SJSA1 (cell line): ENCODE measurements at places on chromosomes 4 and X.

GRCh38 chr4:86825511-86825910 is 23.7 kb downstream of the SLC10A6 start:
- H3K36me3 ChIP-seq = no peaks in the 10 kb centered on the region
- H3K4me1 ChIP-seq = peaks cover 26% of the 10 kb centered on the region
- H3K27me3 ChIP-seq = no peaks in the 10 kb centered on the region
- no peak overlapping the region for H3K4me3 ChIP-seq
- DNase-seq = peak; percentile 55

DNA sequence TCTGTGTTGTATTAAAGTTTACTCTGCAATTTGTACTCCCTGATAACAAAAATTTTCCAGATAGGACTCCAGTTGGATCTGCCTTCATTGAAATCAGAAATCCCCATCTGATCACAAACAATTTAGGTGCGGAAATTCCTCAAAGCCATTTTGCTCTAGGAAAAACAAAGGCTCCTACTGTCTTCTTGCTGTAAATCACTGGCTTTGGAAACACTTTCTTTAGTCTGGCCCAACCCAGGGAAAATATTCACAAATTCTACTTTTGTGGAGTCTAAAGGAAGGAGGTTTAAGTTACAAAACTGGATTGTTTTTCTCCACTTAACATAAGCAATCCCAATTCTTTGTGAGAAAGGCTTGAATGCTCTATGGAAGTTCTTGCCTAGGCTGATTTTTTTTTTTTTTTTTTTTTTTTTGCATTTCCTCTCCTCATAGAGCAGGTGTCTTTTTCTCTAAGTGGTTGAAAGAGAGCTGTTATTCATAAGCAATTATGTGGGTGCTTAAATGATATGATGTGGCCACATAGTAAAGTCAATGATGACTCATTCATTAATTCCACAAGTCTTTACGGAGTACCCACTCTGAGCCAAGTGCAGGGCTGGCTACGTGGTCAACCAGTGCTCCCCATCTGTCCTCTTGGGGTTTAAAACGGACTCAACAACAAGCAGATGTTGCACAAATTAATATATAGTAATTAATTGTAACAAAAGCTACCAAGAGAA is 261.4 kb downstream of the LDB2 start:
- no peak for DNase-seq
- no peaks in the 10 kb centered on the region for H3K27me3 ChIP-seq
- H3K27ac ChIP-seq = no peak overlapping the region

GRCh38 chrX:70046978-70047377 is 2.8 kb downstream of the AWAT2 start:
- DNase-seq = no peak
- no peak overlapping the region for H3K27ac ChIP-seq
- no peaks in the 10 kb centered on the region for H3K4me1 ChIP-seq

DNA sequence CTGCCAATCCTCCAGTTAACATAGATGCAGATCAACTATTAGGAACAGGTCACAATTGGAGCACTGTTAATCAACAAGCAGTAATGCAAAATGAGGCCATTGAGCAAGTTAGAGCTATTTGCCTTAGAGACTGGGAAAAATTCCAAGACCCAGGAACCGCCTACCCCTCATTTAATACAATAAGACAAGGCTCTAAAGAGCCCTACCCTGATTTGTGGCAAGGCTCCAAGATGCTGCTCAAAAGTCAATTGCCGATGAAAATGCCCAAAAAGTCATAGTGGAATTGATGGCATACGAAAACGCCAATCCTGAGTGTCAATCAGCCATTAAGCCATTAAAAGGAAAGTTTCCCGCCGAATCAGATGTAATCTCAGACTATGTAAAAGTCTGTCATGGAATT is 20.5 kb upstream of the TRIM61 start:
- no peaks in the 10 kb centered on the region for H3K27me3 ChIP-seq
- no peaks in the 10 kb centered on the region for H3K4me1 ChIP-seq
- no peak overlapping the region for H3K27ac ChIP-seq

GRCh38 chrX:6930307-6930849 is 217.1 kb upstream of the STS start:
- no peak overlapping the region for H3K27ac ChIP-seq
- H3K4me3 ChIP-seq = no peak overlapping the region
- H3K4me1 ChIP-seq = no peaks in the 10 kb centered on the region
- H3K27me3 ChIP-seq = no peaks in the 10 kb centered on the region

GRCh38 chrX:24839331-24839730 is 145.6 kb downstream of the POLA1 start:
- H3K4me1 ChIP-seq = no peaks in the 10 kb centered on the region
- H3K27me3 ChIP-seq = no peaks in the 10 kb centered on the region
- H3K4me3 ChIP-seq = no peak overlapping the region
- H3K27ac ChIP-seq = no peak overlapping the region
- no peak for DNase-seq

DNA sequence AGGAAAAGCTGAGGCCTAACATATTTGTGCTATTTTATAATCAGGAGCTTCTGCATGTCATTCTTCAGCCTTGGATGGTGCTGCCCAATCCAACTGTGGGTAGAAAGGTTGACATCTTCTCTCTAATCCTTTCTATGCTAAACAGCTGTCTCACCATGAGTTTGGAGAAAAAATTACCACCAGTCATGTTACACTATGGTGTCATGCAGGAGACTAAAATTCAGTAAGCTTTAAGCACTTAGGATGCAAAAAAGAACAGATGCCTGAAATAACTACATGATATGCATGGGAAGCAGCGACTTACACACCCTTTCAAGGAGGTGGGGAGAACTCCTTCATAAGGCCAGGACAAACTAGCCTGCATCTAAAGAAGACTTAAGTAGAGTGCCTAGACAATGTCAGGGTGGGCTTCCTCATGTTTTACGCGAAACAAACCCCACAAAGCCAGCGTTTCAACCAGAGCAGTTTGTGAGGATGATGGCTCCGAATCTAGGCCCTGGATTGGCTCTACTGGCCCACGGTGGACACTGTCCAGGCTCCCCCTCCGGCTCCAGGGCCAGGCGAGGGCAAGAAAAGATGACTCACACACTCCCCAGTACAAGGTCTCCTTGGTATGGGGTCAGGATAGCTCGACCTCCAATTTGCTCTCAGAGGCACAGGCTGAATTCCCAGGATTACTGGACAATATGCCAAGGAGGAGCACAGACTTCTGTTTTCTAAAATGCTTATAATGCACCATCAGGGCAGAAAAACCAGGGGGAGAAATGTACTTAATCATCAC is 45.1 kb downstream of the STX18 start:
- no peaks in the 10 kb centered on the region for H3K27me3 ChIP-seq
- H3K36me3 ChIP-seq = 0 out of 2 replicates have a peak, but pooled peaks cover 3% of the 10 kb centered on the region
- DNase-seq = no peak

- no peaks in the 10 kb centered on the region for H3K36me3 ChIP-seq
- no peaks in the 10 kb centered on the region for H3K4me1 ChIP-seq
- no peak overlapping the region for H3K27ac ChIP-seq
- H3K27me3 ChIP-seq = no peaks in the 10 kb centered on the region
- DNase-seq = no peak
- no peak overlapping the region for H3K4me3 ChIP-seq
These were observed 163.7 kb downstream of the SMIM20 start for GRCh38 chr4:26077756-26078155.

- no peak overlapping the region for H3K4me3 ChIP-seq
- no peak for DNase-seq
- H3K36me3 ChIP-seq = no peaks in the 10 kb centered on the region
- H3K4me1 ChIP-seq = peaks cover 16% of the 10 kb centered on the region
- H3K27ac ChIP-seq = no peak overlapping the region
These were observed 1.4 kb upstream of the RPS6KA3 start for GRCh38 chrX:20267931-20268701.

GRCh38 chr4:82761229-82761628 is 37.4 kb downstream of the SCD5 start:
- H3K27me3 ChIP-seq = no peaks in the 10 kb centered on the region
- no peaks in the 10 kb centered on the region for H3K4me1 ChIP-seq
- H3K27ac ChIP-seq = no peak overlapping the region
- H3K36me3 ChIP-seq = no peaks in the 10 kb centered on the region

DNA sequence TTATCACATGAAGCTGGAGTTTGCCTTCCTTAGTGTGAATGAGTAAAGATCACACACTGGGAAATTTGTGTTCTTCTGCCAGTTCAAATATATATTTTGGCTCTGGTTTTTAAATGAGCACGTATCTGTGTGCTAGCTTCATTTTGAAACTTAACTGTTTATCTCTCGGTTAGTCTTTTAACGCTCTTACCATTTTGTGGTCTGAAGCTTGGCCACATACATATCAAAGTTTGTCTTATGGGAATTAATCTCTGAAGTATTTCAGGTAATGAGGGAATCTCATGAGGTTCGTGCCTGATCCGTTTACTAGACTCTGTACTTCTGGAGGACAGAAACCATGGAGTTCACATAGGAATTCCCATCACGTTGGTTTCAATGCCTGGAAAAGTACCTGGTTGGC is 13.8 kb downstream of the ATP10D start:
- H3K4me3 ChIP-seq = no peak overlapping the region
- no peak for DNase-seq
- H3K4me1 ChIP-seq = no peaks in the 10 kb centered on the region
- H3K36me3 ChIP-seq = no peaks in the 10 kb centered on the region
- H3K27me3 ChIP-seq = no peaks in the 10 kb centered on the region
